ENCODE measurements at places on chromosomes 16 and 17.

GRCh38 chr17:44113868-44114840 is 9.3 kb downstream of the HDAC5 start:
- no peak for DNase-seq

DNA sequence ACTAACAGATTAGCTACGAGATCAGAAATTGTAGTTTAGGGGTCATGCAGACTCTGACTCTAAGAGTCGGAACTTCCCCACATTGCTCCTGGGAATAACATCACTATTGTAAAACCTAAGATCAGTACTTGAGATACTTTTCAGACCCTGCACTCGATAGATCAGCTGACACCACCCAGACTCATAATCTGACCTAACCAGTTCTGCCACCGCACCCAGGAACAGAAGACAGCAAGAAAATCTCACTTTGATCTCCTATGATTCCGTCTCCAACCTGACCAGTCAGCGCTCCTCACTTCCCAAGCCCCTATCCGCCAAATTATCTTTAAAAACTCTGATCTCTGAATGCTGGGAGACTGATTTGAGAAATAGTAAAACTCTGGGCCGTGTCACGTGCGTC is 27.2 kb upstream of the ASGR2 start:
- peak; percentile 87 for DNase-seq

GRCh38 chr17:6374761-6375312 is 60.1 kb downstream of the AIPL1 start:
- DNase-seq = peak; percentile 64

- DNase-seq = no peak
Observed at GRCh38 chr17:47009759-47010594, 30.9 kb upstream of the RPRML start.

- DNase-seq = peak; percentile 80
Observed at GRCh38 chr17:81291662-81292061, 3.4 kb downstream of the SLC38A10 start.

- DNase-seq = peak; percentile 20
Observed at GRCh38 chr17:35129973-35130351, 8.5 kb downstream of the FNDC8 start.

GRCh38 chr16:15990902-15991301 is 41.5 kb downstream of the ABCC1 start:
- no peak for DNase-seq

DNA sequence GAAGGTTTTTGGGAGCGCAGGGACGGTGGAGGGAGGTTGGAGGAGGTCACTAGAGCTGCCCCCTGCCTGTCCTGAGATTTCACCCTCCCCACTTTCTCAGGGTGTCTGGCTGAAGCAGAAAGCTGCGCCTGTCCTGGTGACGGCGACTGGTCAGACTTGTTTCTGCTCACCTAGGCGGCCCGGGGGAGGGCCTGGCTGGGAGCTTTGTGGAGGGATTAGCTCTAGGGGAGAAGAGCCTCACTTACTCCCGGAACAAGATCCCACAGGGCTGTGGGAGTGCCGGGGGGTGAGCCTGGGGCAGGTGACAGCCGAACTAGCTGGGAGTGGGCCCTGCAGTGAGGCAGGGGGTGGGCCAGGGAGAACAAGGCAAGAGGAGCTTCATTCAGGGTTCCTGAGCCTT is 11.5 kb downstream of the NHERF1 start:
- DNase-seq = peak; percentile 88

GRCh38 chr16:58475091-58475619 is 24.8 kb upstream of the NDRG4 start:
- DNase-seq = no peak

GRCh38 chr16:442976-443375 is 17.5 kb downstream of the RAB11FIP3 start:
- no peak for DNase-seq

DNA sequence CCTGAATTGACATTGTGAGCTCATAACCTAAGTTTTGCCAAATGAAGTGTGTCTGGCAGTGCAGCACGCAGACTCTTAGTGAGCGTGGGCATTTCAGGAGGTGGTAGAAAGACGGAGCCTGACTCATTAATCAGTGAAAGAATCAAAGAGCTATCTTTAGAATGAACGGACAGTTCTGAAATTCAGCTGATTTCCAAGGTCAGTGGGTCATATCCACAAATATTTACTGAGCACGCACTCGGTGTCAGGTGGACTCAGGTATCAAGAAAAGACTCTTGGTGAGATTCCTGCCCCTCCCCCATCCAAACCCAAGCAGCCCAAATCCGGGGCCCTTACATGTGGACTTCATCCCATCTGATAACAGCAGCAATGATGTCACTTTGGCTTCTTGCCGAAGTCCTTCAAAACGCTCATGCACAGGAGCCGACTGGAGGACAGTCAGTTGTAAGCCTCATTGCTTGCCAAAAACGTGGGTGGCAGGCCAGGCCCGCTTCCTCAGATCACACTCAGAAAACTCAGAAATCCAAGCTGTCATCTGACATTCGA is 185.8 kb downstream of the HS3ST3A1 start:
- no peak for DNase-seq

DNA sequence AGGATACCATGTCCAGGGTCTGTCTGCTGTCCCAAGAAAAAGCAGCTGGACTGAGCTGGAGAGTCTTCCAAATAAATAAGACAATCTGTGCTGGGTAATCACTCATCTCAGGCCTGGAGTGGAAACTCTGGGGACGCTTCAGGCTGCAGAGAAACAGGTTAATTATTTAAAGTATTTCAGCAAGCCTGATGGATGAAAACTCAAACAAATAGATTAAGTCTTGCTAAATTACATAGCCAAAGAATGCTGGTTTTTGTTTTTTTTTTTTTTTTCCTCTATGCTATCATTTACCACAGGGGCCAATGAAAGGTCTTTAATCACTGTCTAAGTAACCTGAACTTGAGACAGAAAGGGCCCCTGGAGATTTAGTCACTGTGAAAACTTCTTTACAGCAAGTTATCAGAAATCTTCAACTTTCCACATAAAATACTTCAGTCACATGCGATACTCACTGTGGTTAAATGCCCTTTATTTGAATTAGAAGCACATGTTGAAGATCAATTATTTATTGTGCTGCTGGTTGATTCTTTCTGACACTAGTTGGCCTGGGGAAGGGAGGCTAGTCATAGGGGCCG is 31.0 kb upstream of the KCNJ2 start:
- DNase-seq = no peak

DNA sequence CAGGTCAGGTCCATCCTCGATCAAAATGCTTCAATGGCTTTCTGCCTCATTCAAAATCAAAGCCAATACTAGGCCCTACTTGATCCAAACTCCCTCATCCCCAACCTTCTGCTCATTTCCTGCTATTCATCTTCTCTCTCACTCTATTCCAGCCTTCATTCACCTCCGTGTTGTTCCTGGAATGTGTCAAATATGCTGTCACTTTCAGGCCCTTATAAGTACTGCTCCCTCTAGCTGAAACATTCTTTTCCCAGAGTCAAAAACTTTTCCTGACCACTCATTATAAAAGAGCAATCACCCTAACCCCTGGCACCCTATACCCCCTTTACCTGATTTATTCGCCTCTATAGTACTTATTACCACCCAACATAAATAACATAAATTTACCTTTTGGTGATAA is 303.7 kb upstream of the PMFBP1 start:
- DNase-seq = no peak

- peak; percentile 32 for DNase-seq
Observed at GRCh38 chr17:81534157-81535006, 6.2 kb downstream of the FSCN2 start.

- no peak for DNase-seq
Observed at GRCh38 chr17:43676471-43676870, 14.7 kb upstream of the MEOX1 start.

DNA sequence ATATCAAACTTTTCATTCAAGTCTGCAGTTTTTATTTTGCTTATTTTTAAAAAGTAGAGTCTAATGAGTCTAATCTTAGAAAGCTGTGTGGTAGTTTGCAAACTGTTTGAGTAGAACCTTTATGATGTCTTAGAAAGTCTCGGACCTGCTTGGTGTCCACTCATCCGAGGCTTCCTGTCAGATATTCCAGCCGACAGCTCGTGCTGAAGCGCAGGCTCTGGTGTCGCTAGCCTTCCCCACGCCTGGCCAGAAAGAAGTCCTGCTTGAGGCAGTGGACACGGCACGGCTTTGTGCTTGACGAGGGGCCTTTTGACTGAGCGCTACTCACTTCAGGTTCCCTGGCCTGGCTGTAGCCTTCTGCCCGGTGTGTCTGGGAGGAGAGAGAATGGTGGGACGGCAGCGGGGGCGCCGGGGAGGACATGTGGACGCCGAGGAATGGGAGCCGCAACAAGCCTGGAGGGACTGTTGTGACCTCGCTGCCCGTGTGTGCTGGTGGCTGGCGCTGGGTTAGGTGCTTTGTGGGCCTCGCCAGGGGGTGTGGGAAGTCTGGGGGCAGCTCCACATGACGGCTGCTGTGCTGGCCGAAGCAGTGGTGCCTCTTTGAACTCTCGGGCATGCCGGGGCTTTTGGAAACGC is 33.5 kb downstream of the BANP start:
- DNase-seq = no peak
